ENCODE measurements at places on chromosomes 12 and 14.

DNA sequence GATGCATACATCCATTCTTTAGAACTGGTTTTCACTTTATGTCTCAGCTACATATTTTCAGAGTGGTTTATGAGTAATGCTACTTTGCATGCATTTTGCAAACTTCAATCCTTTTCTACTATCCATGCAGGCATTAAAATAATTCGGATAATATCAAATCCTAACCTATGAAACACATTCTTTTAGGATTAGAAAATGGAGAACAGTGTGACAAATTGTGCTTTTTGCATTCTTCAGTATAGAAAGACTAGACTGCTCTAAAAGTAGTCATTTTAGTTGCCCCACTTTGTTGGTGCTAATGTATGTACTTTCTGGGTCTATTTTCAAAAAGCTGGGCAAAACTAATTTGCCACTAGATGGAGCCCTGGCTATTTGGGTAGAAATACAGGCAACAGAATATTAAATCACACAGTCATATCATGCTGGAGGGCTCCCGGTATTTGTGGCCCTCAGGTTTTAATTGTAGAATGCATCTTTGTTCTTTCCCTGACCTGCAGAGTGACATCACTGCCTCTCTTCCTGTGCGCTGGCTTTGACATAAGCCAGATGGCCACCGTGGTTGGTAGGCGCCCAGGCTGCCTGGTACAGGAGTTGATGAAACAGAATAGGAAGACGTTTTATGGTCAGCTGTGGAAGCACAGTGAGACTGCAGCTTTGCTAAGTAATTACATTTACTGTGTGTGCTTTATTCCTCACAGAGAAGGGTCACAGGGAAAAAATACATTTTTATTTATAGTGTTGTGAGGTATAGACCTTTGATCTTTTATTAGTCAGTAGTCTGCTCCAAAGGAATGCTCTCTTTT lies 28.1 kb downstream of the MSRB3 start:
- peak; percentile 10 for DNase-seq

GRCh38 chr12:124328636-124329035 lies 33.7 kb downstream of the RFLNA start:
- no peak for DNase-seq

- DNase-seq = peak; percentile 9
These were observed 64.1 kb downstream of the RAD51B start for GRCh38 chr14:67883717-67884116.

- no peak for DNase-seq
These were observed 97.0 kb downstream of the DPF3 start for GRCh38 chr14:72796935-72797334.

GRCh38 chr14:63910583-63911363 lies 58.0 kb downstream of the SYNE2 start:
- no peak for DNase-seq

DNA sequence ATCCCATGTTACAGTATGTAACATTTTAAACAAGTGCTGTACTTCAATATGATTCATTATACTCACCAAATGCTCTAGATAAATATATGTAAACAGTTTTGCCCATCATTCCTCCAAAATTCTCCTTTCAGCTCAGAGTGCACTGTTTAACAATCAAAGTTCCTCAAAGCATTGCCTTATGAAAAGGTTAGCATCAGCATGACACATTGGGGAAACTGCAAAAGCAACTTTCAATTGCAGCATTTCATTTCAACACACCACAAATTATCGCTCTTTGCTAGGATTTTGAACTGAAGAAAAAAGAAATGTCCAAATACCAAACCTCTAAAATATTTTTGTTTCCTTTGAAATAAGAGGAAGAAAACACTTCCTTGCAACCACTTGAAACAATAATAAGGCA lies 413.2 kb downstream of the FLRT2 start:
- DNase-seq = no peak

DNA sequence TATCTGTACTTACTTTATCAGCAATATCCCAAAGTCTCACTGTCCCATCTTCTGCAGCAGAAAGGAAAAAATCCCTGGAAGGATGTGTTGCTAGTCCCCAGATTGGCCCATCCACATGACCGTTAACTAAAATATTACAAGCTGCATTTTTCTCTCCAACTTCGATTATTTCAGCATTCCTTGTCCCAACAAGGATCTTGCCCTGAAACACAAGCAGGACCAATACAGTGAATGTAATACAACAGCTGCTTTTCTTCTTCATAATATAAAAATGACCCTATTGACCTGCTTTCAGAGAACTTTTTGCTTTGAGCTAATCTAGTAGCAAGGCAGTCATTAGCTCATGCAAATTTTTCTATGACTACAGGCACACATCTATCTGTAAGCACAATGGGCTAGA lies 58.3 kb downstream of the ZC3H14 start:
- DNase-seq = no peak

DNA sequence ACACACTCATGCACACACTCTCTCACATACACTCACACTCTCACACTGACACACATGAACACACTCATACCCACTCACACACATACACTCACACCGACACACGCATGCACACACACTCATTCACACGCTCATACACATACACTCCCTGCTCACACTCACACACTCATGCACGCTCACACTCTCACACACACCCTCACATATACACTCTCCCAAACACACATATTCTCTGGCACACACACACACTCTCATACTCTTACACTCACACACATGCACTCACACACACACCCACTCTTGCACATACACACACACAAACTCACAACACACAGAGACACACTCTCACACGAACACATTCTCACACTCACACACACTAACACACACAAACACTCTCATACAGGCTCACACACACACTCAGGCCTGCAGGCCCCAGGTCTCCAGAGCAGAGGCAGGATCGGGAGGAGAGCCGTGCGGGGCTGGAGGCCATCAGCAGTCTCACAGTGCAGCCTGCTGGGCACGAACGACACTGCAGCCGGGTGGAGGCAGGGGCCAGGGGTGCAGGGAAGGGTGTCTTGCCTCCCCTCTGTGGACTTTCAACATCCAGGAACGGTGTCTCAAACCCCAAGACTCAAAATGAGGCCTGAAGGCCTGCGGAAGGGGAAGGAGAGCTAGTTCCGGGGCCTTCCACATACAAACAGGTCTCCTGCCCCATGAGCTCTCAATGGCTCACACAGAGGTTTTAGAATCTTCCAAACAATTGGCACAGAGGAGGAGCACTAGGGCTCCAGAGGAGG lies 148.7 kb downstream of the ANO2 start:
- DNase-seq = no peak

DNA sequence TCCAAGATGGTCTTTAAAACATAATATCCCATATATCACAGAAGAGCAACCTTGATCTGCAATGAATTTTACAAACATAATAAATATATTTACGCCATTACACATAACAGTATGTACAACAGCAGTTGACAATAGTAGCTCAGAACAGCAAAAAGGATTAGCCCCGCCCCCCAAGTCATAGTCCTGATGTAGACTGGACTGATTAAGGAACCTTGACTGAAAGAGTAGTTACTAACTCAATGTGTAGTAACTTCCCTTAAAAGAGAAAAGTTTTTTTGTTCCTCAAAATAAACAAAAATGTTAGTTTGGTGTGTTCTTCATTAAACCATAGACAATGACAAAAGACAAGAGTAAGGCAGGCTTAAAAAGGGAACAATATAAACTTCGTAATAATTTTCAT lies 44.5 kb downstream of the GTF2A1 start:
- DNase-seq = no peak

GRCh38 chr14:94934276-94934810 lies 164.4 kb upstream of the GSC start:
- DNase-seq = no peak

DNA sequence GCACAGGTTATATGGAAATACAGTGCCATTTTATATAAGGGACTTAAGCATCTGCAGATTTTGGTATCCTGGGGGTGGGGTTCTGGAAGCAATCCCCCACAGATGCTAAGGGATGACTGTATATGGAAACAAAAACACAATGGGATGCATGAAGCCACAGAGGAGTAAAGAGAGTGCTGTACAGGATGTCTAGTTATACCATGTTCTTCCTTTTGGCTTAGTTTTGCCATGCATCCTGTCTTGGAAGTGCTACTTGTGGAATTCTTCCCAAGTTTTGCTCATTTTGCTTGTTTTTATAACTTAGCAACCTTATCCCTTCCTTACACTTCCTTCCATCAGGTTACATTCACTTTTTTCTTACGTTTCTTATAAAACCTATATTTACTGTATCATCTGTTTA lies 55.6 kb downstream of the TRMT5 start:
- no peak for DNase-seq

DNA sequence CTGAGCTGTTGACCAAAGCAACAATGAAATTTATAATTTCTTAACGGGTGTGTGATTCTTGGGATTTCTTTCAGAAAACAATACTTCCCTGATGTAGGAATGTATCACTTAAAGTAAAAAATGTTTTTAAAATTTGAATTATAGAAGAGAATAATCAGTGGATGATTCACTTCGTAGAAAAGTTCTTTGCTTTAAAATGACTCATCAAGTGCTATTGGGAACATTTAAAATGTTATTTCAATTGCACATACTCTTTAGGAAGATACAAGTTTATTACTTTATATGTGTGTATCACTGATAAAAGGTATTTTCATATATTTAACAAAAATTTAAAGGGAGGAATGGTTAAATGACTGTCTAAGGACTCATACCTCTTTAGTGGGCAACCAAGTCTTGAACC lies 155.3 kb downstream of the PDE3A start:
- DNase-seq = no peak

GRCh38 chr12:90253674-90254181 lies 545.1 kb upstream of the ATP2B1 start:
- peak; percentile 50 for DNase-seq

- no peak for DNase-seq
These were observed 8.5 kb downstream of the LTBR start for GRCh38 chr12:6392504-6392903.

DNA sequence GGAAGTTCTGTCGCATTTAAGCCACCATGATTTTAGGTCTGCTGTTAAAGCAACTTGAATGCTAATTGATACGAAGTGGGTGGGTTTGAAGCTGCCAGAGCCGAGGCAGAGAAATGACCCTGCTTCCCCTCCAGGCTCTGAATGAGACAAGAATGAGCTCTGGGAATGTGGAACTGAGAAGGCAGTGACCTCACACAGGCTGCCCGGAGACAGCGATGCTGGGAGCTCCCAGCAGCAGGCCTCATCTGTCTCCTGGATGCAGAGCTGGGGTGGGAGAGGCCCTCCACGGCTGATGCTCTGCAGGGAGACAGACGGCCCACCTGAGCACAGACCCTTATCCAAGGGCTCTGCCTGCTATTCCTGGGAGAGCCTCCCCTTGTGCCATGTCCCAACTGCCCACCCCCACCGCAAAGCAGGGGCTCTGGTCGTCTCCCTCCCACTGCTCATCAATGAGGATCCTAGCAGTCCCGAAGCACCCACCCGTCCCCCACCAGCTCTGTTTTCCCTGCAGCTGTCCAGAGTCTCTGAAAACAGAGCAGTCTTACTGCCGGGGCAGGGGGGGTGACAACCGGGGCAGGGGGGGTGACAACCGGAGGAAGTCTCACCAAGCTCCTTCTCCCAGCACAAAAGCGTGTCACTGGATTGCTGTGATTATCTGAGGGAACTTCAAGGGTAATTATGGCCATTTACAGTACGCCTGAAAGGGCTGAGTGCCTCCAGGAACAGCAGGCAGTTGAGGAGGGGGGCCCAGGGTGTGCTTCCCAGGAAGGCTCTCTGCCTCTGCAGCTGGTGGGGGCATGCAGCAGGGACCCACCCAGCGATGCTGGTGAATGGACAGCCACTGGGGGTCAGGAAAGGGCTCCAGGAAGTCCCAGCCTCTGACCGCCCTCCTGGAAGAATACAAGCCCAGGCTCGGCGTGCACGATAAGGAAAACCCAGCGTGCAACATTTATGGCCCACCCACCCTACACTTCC lies 67.8 kb downstream of the CHGA start:
- DNase-seq = no peak

GRCh38 chr14:71296184-71296583 lies 388.9 kb downstream of the PCNX1 start:
- no peak for DNase-seq

DNA sequence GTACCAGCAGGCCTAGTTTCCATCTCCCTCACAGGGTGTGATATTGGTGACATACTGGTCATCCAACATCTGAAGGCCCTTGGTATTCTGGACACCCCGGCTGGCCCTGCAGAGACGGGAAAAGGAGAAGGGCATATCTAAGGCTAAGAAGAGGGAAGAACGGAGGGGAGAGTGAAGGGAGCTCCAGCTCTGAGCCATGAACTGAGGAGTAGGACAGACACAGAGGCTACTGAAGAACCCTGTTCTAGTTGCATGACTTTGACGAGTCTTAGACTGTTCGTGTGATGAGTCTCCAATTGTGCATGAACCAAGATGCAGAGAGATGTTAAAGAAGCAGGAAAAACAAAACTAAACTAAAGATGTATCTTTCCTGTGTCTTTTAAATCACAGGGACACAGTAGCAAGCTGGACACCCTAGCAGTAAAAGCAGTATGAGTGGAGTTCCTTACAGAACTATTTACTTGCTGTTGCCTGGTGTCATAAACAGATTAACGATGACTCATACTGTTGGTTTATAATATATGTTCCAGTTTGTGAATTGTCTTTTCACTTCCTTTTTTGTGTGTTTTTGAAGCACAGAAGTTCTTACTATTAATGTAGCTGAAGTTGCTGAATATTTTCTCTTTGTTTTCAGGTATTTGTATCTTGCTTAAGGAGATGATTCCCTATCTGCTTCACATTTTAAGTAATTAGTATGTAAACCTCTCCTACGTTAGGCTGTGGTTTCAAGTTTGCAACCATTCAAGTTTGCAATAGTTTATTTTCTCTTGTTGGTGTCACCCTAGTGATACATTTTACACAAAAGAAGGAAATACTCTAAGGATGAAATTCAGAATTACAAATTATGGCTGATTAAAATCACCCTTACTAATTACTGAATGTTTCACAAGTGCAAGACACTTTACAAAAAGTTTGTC lies 15.7 kb downstream of the FAR2 start:
- DNase-seq = peak; percentile 37

- DNase-seq = no peak
These were observed 49.4 kb downstream of the TSPAN8 start for GRCh38 chr12:71108355-71108754.

DNA sequence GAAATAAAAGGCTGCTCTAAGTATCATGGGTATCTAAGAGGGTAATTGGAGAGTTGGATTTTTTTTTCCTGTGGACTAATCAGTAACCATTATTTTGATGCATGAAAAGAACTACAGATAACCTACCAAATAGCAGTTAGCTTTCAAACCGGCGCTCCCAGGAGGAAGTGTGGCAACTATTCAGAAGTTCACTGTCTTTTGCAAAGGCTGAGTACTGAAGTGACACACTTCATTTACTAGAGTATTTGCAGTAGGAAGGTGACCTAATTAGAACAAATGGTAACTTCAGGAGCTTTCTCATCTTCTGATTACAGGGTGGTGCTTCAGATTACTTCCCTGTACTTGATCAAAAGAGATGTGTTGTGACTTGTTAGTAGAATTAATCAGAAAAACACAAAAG lies 87.7 kb downstream of the PELI2 start:
- no peak for DNase-seq
